ENCODE measurements at places on chromosomes 4 and X. TPM values are rescaled to one million over a fixed set of nuclear protein-coding genes. Genes with fewer than 3 reads are reported as not detected.

- H3K36me3 ChIP-seq, result peaks cover 3% of the 10 kb centered on the region
- no peak overlapping the region for H3K4me3 ChIP-seq
- H3K27me3 ChIP-seq, result no peaks in the 10 kb centered on the region
- DNase-seq, result no peak
Observed at GRCh38 chrX:338281-338835, 19.8 kb upstream of the GTPBP6 start.

DNA sequence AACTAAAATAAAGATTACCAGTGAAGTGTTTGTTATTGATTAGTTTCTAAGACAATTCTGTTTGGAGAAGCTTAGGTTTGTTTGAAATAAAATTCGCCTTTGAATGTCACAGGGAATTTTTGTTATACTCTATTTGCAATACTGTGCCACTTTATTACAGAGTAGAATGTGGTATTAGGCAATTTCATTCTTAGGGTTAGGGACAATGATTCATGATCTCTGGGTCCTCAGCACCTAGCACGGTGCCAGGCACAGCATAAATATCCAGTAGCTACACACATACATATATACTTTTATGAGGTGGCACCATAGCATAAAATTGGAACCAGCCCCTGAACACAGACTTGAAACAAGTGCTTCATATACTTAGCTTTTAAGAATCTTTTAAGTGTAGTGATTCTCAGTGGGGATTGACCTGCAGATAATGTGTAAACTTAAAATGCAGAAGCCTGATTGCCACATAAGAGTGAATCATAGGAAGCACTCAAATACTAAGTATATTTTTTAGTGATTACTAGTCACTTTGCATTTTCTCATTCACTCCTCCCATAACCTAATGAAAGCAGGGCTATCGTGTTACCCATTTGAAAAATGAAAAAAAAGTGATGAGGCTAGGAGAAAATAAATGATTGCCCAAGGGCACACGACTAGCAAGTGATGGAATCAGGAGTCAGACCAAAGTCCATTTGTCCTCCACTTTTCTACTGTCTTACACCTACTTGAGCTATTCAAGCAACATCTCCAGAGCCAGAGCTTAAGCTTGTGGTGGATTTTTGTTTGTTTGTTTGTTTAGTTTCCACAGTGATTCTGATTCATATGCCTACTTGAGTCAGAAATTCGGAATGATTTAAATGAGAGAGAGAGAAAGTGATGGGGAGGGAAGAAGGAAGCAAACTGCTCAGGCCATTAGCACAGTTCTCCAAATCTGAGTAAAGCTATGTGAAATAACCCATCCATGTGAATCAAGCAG, 366.0 kb upstream of the FGF13 start:
- no peak for DNase-seq
- H3K27me3 ChIP-seq, result no peaks in the 10 kb centered on the region
- H3K36me3 ChIP-seq, result no peaks in the 10 kb centered on the region
- H3K4me1 ChIP-seq, result no peaks in the 10 kb centered on the region
- H3K4me3 ChIP-seq, result no peak overlapping the region

GRCh38 chr4:7540206-7540605, 105.5 kb upstream of the PSAPL1 start:
- DNase-seq, result no peak
- H3K27ac ChIP-seq, result no peak overlapping the region
- no peaks in the 10 kb centered on the region for H3K36me3 ChIP-seq
- H3K4me3 ChIP-seq, result no peak overlapping the region
- H3K4me1 ChIP-seq, result no peaks in the 10 kb centered on the region

DNA sequence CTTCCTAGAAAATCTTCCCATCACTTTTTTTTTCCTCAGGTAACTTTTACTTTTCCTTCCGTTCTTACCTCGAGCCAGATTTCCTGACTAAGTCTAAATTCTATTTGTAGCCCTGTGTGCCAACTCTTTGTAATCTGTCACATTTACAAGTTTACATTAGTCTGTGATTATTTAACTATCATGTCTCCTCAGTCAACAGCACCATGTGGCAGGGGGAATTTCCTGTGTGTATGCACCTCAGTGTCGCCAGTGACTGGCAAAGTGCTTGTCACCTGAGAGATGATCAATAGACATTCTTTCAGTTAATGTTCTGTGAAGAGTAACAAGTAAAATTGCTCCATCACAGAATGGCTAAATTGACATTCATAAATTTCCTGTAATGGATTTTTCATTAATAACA, 468.5 kb downstream of the PDGFC start:
- no peak overlapping the region for H3K27ac ChIP-seq
- DNase-seq, result no peak
- no peaks in the 10 kb centered on the region for H3K36me3 ChIP-seq
- H3K4me3 ChIP-seq, result no peak overlapping the region

GRCh38 chr4:1992468-1993168, 16.2 kb downstream of the NELFA start:
- no peak overlapping the region for H3K27ac ChIP-seq
- DNase-seq, result no peak
- H3K4me3 ChIP-seq, result no peak overlapping the region
- H3K4me1 ChIP-seq, result no peaks in the 10 kb centered on the region
- no peaks in the 10 kb centered on the region for H3K27me3 ChIP-seq

- no peaks in the 10 kb centered on the region for H3K36me3 ChIP-seq
- H3K4me3 ChIP-seq, result no peak overlapping the region
- no peaks in the 10 kb centered on the region for H3K4me1 ChIP-seq
Observed at GRCh38 chr4:126906466-126906865, 726.3 kb upstream of the INTU start.

DNA sequence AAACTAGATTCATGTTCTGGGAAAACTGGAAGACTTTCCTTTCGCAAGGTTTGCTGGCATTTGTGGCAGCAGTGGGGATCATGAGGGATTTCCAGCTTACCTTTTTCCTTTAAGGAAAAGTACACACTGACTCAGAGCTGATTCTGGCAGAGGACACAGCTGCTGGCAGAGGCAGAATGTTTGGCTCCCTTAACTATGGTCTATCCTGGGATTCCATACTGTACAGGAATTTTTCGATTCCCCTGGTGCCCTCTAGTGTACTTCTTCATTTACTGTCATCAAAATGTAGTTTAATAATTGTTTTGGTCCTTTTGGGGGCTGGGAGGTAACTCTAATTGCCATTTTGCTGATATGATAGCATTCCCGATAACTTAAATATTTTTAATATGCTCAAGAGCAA, 152.7 kb downstream of the GABRG1 start:
- H3K27me3 ChIP-seq, result no peaks in the 10 kb centered on the region
- no peak overlapping the region for H3K4me3 ChIP-seq

GRCh38 chrX:8813036-8813435, 11.9 kb upstream of the FAM9A start:
- H3K4me1 ChIP-seq, result no peaks in the 10 kb centered on the region
- no peak for DNase-seq
- H3K27me3 ChIP-seq, result no peaks in the 10 kb centered on the region
- no peak overlapping the region for H3K27ac ChIP-seq
- no peak overlapping the region for H3K4me3 ChIP-seq

- H3K36me3 ChIP-seq, result no peaks in the 10 kb centered on the region
- no peak for DNase-seq
- no peak overlapping the region for H3K4me3 ChIP-seq
- H3K4me1 ChIP-seq, result no peaks in the 10 kb centered on the region
- no peak overlapping the region for H3K27ac ChIP-seq
- H3K27me3 ChIP-seq, result no peaks in the 10 kb centered on the region
Observed at GRCh38 chrX:150409486-150409885, 46.4 kb downstream of the MAMLD1 start.

DNA sequence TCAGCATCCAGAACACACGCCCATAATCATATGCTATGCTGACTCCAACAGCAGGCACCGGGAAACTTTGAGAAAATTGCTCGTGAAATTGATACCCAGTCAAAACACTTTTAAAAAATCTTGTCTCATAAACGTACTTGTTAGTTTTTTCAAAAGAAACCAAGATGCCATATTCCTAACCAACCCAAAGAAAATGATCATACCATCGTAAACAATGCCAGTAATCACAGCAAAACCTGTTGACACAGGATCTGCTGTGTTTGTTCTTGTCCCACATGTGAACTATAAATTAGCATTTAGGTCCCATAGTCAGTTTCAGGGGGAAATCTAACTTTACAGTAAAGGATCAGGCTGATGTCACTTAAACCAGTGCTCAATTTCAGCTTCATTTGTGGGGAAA, 23.0 kb downstream of the PRSS12 start:
- DNase-seq, result no peak
- no peak overlapping the region for H3K27ac ChIP-seq
- H3K4me1 ChIP-seq, result no peaks in the 10 kb centered on the region
- H3K4me3 ChIP-seq, result no peak overlapping the region
- no peaks in the 10 kb centered on the region for H3K36me3 ChIP-seq

GRCh38 chr4:72577211-72577610, 8.2 kb upstream of the ADAMTS3 start:
- no peak overlapping the region for H3K4me3 ChIP-seq
- no peaks in the 10 kb centered on the region for H3K27me3 ChIP-seq
- no peak overlapping the region for H3K27ac ChIP-seq
- H3K36me3 ChIP-seq, result no peaks in the 10 kb centered on the region
- no peaks in the 10 kb centered on the region for H3K4me1 ChIP-seq
- no peak for DNase-seq

DNA sequence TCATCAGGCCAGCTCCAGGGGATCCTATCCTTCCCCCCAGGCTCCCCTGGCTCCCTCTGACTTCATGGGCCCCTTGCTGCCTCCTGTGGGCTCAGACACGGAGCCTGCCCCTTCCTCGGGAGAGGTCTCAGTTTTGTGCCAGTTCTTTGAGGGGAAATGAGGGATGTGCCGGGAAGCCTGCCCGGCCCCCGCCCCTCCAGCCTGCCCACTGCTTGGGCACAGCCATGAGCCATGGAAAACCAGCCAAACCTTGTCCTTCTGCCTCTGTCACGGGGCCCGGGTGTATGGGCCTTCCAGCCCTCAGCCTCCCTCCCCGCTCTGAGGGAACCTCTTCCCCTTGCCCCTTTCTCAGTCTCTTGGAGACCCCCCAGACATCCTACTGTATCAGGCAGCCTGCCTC, 6.8 kb downstream of the BGN start:
- H3K4me1 ChIP-seq, result no peaks in the 10 kb centered on the region
- H3K36me3 ChIP-seq, result peaks cover 34% of the 10 kb centered on the region
- no peak overlapping the region for H3K4me3 ChIP-seq
- no peak overlapping the region for H3K27ac ChIP-seq
- H3K27me3 ChIP-seq, result no peaks in the 10 kb centered on the region

DNA sequence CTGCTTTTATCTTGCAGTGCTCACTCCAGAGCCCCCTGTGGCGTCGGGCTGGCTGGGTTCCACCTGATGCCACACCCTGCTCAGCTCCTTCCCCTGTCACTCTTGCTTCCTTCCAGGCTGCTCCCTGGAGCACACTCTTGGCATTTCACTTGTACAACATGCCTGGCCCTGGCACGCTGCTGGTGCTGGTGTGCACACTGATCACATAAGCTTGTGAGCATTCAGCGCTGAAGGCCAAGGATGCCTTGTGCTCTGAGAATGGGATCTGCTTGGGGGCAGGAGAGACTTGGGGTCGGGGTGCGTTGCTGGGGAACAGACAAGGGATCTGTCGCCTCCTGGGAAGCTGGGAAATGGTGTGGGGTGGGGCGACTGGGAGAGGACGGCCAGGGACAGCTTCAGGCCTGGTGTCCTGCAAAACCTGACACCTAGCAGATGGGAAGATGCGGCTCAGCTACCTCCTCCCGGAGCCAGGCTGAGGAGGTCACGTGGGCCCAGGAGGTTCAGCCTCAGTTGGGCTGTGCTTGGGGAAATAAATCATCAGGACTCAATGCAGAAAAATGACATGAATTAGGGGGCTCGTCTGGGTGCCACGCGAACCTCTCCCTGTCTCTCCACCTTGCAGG, 108.5 kb downstream of the PHKA2 start:
- no peaks in the 10 kb centered on the region for H3K4me1 ChIP-seq
- no peaks in the 10 kb centered on the region for H3K27me3 ChIP-seq
- H3K4me3 ChIP-seq, result no peak overlapping the region
- H3K27ac ChIP-seq, result no peak overlapping the region
- no peak for DNase-seq

DNA sequence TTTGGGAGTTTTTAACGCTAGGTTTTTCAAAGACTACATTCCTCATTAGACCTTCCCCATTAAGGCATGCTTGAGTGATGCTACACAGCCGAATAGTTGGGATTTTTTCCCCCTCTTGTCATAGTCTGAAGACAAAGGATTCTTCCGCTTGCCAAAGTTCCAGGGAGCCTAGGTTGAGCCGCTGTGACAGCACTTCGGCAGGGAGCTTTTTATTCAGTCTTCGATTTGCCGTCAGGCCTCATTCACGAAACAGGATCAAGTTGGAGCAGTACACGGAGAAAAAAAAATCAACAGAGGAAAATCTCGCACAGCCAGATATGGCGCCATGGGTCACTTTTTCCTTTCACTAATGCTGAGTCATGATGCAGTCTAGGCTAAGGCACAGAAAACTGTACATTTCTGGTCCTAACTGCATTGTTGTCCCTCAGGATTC, 24.3 kb downstream of the SHROOM3 start:
- no peaks in the 10 kb centered on the region for H3K27me3 ChIP-seq
- H3K4me3 ChIP-seq, result no peak overlapping the region
- no peak overlapping the region for H3K27ac ChIP-seq

- no peak for DNase-seq
- no peak overlapping the region for H3K4me3 ChIP-seq
- no peak overlapping the region for H3K27ac ChIP-seq
- no peaks in the 10 kb centered on the region for H3K4me1 ChIP-seq
Observed at GRCh38 chr4:164803702-164804101, 49.8 kb downstream of the SMIM31 start.

- H3K4me1 ChIP-seq, result no peaks in the 10 kb centered on the region
- H3K4me3 ChIP-seq, result no peak overlapping the region
- H3K27ac ChIP-seq, result no peak overlapping the region
- H3K36me3 ChIP-seq, result no peaks in the 10 kb centered on the region
- DNase-seq, result no peak
- H3K27me3 ChIP-seq, result no peaks in the 10 kb centered on the region
Observed at GRCh38 chr4:120841580-120841979, 80.9 kb downstream of the PRDM5 start.

DNA sequence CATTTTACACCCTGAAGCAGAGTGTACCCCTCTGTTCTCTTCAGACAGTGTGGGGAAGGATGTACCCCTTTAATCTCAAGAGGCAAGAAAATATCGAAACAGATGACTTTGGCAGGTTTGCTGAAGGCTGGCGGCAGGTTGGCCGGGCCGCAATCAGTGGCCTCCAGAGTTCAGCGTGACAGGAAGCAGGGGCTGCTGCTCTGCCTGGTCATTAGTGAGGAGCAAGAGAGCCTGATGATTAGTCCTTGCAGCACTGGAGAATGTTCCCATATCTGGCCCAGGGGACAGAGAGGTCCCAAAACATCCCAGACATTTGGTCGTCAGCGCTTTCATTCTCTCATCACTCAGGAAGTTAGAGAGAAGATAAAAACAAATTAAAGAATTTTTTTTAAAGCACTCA, 352.8 kb downstream of the SPRY1 start:
- no peak overlapping the region for H3K4me3 ChIP-seq
- H3K27ac ChIP-seq, result no peak overlapping the region
- H3K4me1 ChIP-seq, result no peaks in the 10 kb centered on the region
- H3K36me3 ChIP-seq, result no peaks in the 10 kb centered on the region
- H3K27me3 ChIP-seq, result no peaks in the 10 kb centered on the region

The LPAR4 gene
- 0.49 TPM for total RNA-seq

The ATOH1 gene
- total RNA-seq, result not detected

The C4orf33 gene
- total RNA-seq, result 9.4 TPM

The SLC10A3 gene
- 22.6 TPM for total RNA-seq

The RENBP gene
- total RNA-seq, result 6.2 TPM

The USP51 gene
- total RNA-seq, result 0.97 TPM

The TBC1D8B gene
- total RNA-seq, result 6.6 TPM

The OPRPN gene
- not detected for total RNA-seq
